ENCODE measurements at places on chromosomes 7 and 10.

DNA sequence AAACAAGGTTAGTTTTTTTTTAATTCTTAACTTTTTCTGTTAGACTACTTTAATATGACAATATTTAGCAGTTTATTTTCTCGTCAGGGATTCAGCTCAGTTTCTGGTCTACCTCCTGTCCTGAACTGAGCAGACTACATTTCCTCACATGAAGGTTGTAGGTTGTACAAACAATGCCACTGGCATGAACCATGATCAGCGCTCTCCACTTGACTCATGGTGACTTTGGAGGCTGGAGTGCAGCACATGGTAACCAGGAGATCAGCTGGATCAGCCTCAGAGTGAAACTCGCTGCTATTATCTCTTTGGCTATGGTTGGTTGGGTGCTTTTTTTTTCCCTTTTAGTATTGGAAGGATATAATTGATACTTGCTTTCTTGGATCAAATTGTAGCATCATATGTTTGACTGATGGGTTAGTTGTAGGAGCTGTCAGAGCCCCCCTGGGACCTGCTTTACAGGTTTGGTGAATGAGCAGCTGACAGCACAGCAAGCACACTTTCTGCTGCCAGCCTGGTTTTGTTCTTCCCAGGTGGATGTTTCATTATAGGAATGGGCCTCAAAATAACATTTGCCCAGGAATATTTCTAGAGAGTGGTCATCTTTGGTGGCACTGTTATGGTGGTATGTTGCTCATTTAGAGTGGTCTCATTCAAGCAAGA, 556.4 kb downstream of the AUTS2 start:
- no peak for DNase-seq

DNA sequence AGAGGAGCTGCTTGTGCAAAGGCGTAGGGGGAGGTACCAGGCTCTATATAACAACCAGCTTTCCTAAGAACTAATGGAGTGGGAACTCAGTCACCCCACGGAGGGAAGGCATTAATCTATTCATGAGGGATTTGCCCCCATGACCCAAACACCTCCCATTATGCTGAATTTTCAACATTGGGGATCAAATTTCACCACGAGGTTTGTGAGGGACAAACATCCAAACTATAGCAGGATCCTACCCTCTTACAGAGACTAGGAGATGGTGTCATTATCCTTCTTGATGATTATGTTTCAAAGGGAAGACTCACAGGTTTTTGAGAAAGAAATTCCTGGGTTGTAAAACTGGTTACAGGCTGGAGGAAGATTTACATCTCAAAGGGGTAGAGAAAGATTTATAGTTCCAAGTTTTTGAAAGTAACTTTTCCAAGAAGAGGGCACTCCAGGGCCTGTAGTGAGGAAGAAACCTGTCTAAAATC, 295.0 kb upstream of the DKK1 start:
- DNase-seq: no peak

DNA sequence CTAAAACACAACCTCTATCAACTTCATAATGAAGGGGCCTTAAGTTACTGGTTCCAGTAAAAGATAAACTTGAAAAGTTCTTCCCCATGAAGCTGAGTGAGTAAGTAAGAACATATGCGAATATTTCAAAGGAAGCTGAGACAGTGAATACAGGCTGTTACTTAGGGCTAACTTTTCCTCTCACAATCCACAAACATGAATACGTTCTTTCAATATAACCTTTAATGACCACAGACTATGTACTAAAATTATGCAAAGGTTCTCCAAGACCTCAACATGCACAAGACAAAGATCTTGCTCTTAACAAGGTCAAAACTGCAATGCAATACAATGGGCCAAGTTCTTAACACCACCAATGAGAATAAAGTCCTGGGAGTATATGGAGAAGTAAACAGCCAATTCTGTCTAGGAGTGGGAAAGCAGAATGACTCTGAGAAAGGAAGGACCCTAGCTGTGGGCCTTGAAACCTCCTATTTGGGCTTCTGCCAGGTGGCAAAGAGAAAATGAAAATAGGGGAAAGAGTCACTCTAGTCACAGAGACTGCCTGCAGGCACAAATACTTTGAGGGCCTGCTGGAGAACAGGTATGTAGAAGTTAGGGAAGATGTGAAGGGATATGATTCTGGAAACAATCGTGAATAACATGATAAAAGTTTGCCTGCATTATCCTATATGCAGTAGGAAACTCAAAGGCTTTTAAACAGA, 43.7 kb downstream of the OSBPL3 start:
- DNase-seq: no peak

- DNase-seq: no peak
Observed at GRCh38 chr10:523925-524324, 165.5 kb downstream of the DIP2C start.

GRCh38 chr10:97039538-97040247, 146.1 kb downstream of the SLIT1 start:
- DNase-seq: no peak

GRCh38 chr7:113548561-113548960, 370.2 kb downstream of the PPP1R3A start:
- DNase-seq: no peak

GRCh38 chr10:86580521-86580891, 58.9 kb upstream of the WAPL start:
- DNase-seq: no peak

DNA sequence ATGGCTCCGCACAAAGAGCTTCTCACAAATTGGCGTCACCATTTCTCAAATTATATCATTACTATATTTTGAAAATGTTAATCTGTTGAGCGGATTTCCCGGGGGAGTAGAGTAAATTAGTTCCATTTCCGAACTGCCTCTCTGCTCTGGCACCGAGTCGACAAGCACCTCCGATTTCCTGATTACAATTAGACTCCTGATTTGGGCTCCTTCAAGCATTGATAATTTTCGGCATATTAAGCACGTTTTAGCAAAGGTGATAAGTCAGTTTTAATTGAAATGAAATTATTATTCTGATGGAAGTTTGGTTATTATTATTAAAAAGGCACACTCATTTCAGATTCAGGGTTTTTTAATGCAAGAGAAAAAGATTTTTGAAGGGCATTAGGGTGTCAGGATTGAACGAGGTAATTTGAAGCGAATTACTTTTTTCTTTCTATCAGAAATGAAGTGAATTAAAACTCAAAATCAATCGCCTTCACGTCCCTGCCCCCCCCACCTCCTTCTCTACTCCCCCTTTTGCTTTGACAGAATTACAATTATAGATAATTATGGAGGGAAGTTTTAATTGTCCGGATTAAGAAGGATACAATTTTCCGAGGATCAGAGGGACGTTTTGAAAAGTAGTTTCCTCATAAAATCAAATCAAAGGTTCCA, 4.0 kb upstream of the UNCX start:
- DNase-seq: no peak

DNA sequence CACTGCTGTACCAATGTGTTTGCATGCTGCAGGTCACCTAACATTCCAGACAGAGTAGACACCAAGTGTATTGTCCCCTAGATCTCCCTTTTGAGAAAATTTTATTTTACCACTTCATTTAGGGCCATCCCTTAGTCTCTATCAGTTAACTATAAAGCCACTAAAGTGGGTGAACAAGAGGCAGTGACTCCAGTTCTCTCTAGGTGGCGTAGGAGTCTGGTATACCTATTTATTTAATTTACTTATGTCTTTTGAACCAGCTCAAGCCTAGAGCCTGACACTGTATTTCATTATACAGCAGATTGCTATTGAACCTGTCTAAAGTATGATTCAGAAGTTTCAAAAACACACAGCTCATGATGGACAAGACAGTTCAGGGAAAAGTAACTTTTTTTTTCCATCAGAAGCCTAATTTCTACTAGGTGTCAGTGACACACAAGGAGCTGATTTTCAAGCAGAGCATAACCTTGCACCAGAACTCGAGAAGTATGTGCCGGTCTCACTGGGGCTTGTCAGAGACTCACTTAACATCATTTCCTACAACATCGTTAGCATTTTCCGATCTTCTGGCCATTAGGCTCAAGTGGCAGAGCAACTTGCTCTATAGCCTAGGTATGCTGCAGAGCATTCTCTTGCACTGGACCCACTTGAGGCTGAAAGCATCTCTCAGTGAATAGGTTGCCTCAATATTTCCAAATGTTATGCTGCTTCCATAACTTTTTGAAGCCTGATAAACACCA, 175.4 kb downstream of the CDC14C start:
- DNase-seq: no peak

GRCh38 chr10:81886939-81887338, 11.9 kb downstream of the NRG3 start:
- DNase-seq: no peak

- no peak for DNase-seq
Observed at GRCh38 chr7:101823596-101823995, 6.2 kb downstream of the CUX1 start.

- DNase-seq: no peak
Observed at GRCh38 chr10:113025487-113025886, 75.4 kb downstream of the TCF7L2 start.

- DNase-seq: no peak
Observed at GRCh38 chr10:113052076-113052830, 102.2 kb downstream of the TCF7L2 start.

- DNase-seq: peak; percentile 58
Observed at GRCh38 chr7:24821045-24821753, 63.9 kb upstream of the GSDME start.

- no peak for DNase-seq
Observed at GRCh38 chr10:124035928-124036558, 57.4 kb downstream of the CHST15 start.

- DNase-seq: no peak
Observed at GRCh38 chr10:29039091-29039490, 249.8 kb upstream of the LYZL1 start.

- DNase-seq: no peak
Observed at GRCh38 chr7:7221599-7222038, 39.3 kb downstream of the C1GALT1 start.

- DNase-seq: no peak
Observed at GRCh38 chr10:75342397-75342796, 59.2 kb downstream of the ZNF503 start.

- DNase-seq: no peak
Observed at GRCh38 chr7:70698219-70698832, 433.6 kb upstream of the GALNT17 start.

Measured in stimulated activated CD8-positive, alpha-beta memory T cell treated with anti-CD3 and anti-CD28 coated beads, Interleukin-7, amount 100 ng/mL, for 24 hours (primary cell).